ENCODE measurements at places on chromosomes 7 and 10. TPM values are rescaled to one million over a fixed set of nuclear protein-coding genes. Genes with fewer than 3 reads are reported as not detected.
A peak's percentile ranks its signal among the peaks of the same experiment; 100 is the strongest.

PBLD gene
- total RNA-seq: 43.6 TPM

DNA sequence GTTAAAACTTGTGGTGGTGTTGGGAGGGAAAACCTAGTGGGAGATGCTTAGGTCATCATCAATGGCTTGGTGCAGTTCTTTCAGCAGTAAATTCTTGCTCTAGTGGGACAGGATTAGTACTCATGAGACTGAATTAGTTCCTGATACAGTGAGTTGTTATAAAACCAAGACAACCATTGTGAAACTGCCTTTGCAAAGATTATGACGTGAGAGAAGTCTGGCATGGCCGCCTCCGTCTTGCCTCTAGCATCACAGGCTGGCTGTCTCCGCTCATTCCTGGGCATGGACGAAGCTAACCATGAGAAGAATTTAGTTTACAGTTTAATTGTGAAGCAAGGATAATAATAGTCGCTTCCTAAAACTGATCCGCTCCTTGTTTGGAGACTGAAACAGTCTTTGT lies 186.4 kb downstream of the KIF20B start:
- no peak overlapping the region for H3K4me3 ChIP-seq
- no peaks in the 10 kb centered on the region for H3K4me1 ChIP-seq
- H3K27me3 ChIP-seq: no peaks in the 10 kb centered on the region
- H3K27ac ChIP-seq: no peak overlapping the region
- peak; percentile 23 for DNase-seq

HSPA12A gene
- 5.4 TPM for total RNA-seq

DNA sequence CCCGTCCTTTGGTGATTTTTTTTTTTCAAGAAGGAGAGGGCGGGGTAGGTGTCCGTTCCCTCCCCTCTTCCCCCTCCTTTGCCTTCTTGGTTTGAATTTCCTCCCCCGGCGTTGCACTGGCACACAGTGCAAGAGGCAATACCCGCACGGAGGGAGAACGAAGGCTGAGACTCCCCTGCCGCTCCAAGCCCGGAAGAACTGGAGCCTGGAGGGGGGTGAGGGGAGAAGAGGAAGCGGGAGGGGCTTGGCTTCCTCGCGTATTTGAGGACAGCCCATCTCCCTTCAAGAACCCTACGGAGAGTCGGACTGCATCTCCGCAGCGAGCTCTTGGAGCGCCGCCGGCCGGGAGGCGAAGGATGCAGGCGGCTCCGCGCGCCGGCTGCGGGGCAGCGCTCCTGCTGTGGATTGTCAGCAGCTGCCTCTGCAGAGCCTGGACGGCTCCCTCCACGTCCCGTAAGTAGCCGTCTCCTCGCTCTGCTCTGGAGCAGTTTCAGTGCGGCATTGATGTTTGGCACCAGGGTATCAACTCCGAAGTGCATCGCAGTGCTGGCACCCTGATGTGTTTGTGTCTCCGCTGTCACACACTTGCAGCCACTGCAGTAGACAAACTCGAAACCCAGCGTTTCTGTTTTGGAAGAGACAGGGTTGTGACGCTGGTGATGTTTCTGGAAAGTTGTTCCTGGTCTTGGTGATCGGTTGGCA lies at the start of gene CNTNAP2:
TSS of gene CNTNAP2 (plus strand) at position 281 of the 702 bp plus-strand sequence. CDS start at position 357, 76 bp downstream.
- peaks cover 42% of the 10 kb centered on the region for H3K27me3 ChIP-seq
- peak; percentile 81 for DNase-seq
- no peak within 1 kb of the TSS for H3K27ac ChIP-seq
- H3K36me3 ChIP-seq: no peaks in the 10 kb centered on the region
- peaks cover 20% of the 10 kb centered on the region for H3K4me1 ChIP-seq

GRCh38 chr7:110317541-110318265 lies 773.2 kb upstream of the LRRN3 start:
- no peak for DNase-seq
- no peak overlapping the region for H3K4me3 ChIP-seq
- no peak overlapping the region for H3K27ac ChIP-seq
- no peaks in the 10 kb centered on the region for H3K36me3 ChIP-seq

WEE2 gene
- total RNA-seq: not detected

- peaks cover 31% of the 10 kb centered on the region for H3K36me3 ChIP-seq
- no peak for DNase-seq
- H3K4me1 ChIP-seq: peaks cover 8% of the 10 kb centered on the region
- H3K27ac ChIP-seq: no peak overlapping the region
- peak overlapping the region; percentile 51 for H3K4me3 ChIP-seq
- H3K27me3 ChIP-seq: no peaks in the 10 kb centered on the region
Measured at GRCh38 chr10:26566525-26567350, 128.6 kb downstream of the APBB1IP start.

GRCh38 chr10:21526188-21526859 lies 842 bp upstream of the SKIDA1 start:
- peaks cover 21% of the 10 kb centered on the region for H3K4me1 ChIP-seq
- DNase-seq: peak; percentile 94
- H3K36me3 ChIP-seq: no peaks in the 10 kb centered on the region
- peak overlapping the region; percentile 71 for H3K4me3 ChIP-seq
- peak overlapping the region; percentile 95 for H3K27ac ChIP-seq
- H3K27me3 ChIP-seq: peaks cover 27% of the 10 kb centered on the region

- no peak overlapping the region for H3K4me3 ChIP-seq
- no peak for DNase-seq
- peak overlapping the region; percentile 94 for H3K27ac ChIP-seq
Measured at GRCh38 chr10:97689559-97690020, 2.5 kb upstream of the AVPI1 start.

GRCh38 chr7:151117565-151117964 lies 31.3 kb downstream of the AGAP3 start:
- peaks cover 31% of the 10 kb centered on the region for H3K4me1 ChIP-seq
- no peaks in the 10 kb centered on the region for H3K27me3 ChIP-seq
- no peak overlapping the region for H3K4me3 ChIP-seq
- DNase-seq: no peak

GRCh38 chr7:40760987-40761386 lies 626.2 kb downstream of the SUGCT start:
- peaks cover 15% of the 10 kb centered on the region for H3K4me1 ChIP-seq
- no peak overlapping the region for H3K27ac ChIP-seq
- H3K36me3 ChIP-seq: no peaks in the 10 kb centered on the region
- H3K4me3 ChIP-seq: no peak overlapping the region
- no peaks in the 10 kb centered on the region for H3K27me3 ChIP-seq
- DNase-seq: no peak

CAV2 gene
- 28.5 TPM for total RNA-seq

DNA sequence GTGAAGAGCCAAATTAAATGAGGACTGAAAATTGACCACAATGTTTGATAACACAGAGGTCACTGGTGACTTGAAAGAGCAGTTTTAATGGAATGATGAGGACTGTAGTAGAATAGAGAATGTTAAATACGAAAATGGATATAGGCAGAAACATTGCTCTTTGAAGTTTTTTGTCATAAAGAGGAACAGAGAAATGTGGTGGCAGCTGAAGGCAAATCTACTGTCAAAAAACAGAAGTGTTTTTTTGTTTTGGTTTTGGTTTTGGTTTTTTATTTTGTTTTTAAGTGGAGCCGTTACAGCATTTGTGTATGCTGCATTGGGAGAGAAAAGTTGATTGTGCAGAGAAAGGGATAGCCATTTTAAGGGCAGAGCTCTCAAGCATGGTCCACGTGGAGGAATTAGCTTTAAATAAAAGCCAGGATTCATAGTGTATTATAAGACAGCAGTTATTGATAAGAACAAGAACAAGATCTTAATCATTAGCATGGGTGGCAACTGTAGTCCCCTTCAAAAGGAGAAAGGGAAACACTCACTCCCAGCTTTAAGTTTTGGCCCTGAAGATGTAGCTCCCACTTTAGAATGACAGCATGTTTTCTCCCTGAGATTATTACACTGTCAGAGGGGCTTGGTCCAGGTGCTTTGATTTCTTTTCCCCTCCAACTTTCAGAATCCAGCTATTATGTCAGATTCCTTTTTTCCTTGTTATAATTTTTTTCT lies 156.7 kb upstream of the BET1 start:
- DNase-seq: no peak
- H3K4me3 ChIP-seq: no peak overlapping the region
- no peaks in the 10 kb centered on the region for H3K4me1 ChIP-seq
- no peaks in the 10 kb centered on the region for H3K36me3 ChIP-seq

RELN gene
- 1.7 TPM for total RNA-seq

DNA sequence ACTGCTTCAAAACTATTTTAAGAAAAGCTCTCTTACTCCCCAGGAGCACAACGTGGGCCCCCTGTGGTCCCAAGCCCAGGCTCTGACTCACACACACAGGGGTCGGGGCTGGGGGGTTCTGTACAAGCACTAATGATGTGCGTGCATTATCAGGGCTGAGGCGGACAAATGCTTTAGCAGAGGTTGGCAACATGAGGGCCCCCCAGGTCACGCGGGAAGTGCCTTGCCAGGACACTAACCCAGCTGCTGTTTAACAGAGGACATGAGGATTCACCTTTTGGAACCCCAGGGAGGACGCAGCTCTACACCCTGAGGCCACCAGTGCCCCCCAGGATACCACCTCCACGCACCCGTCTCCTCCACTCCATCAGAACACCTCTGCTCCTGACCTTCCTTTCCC lies 342.8 kb downstream of the DNAJB6 start:
- H3K4me1 ChIP-seq: peaks cover 9% of the 10 kb centered on the region
- no peak for DNase-seq
- peaks cover 1% of the 10 kb centered on the region for H3K27me3 ChIP-seq
- no peak overlapping the region for H3K4me3 ChIP-seq
- no peak overlapping the region for H3K27ac ChIP-seq

- peak overlapping the region; percentile 54 for H3K4me3 ChIP-seq
- H3K36me3 ChIP-seq: no peaks in the 10 kb centered on the region
- peak overlapping the region; percentile 31 for H3K27ac ChIP-seq
- DNase-seq: peak; percentile 31
- peaks cover 17% of the 10 kb centered on the region for H3K4me1 ChIP-seq
- peaks cover 7% of the 10 kb centered on the region for H3K27me3 ChIP-seq
Measured at GRCh38 chr7:38310591-38311101, 37.2 kb upstream of the TARP start.

DNA sequence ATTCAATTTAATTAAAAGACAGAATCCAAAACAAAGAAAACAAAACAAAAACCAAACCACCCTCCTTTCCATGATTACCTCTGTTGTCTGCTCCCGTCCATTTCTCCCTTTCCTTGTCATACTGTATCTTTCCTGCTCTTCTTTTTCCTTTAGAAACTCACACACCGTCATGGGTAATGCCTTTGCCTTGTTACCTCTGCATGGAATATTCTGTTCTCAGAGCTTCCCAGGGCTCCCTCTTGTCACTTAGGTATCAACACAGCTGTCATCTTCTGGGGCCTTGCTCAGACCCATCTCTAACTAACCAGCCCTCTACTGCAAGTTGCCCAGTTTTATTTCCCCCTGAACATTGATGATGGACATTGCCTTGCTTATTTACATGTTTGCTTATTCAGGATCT lies 30.2 kb upstream of the GIMAP8 start:
- H3K27me3 ChIP-seq: no peaks in the 10 kb centered on the region
- H3K36me3 ChIP-seq: no peaks in the 10 kb centered on the region
- no peak overlapping the region for H3K27ac ChIP-seq
- H3K4me1 ChIP-seq: no peaks in the 10 kb centered on the region

- H3K4me3 ChIP-seq: no peak overlapping the region
- H3K27me3 ChIP-seq: no peaks in the 10 kb centered on the region
- no peak for DNase-seq
- H3K27ac ChIP-seq: no peak overlapping the region
Measured at GRCh38 chr10:100359529-100360150, 12.6 kb downstream of the SCD start.

CLDN3 gene
- total RNA-seq: 1,550 TPM

NHLRC2 gene
- total RNA-seq: 25.4 TPM

DNA sequence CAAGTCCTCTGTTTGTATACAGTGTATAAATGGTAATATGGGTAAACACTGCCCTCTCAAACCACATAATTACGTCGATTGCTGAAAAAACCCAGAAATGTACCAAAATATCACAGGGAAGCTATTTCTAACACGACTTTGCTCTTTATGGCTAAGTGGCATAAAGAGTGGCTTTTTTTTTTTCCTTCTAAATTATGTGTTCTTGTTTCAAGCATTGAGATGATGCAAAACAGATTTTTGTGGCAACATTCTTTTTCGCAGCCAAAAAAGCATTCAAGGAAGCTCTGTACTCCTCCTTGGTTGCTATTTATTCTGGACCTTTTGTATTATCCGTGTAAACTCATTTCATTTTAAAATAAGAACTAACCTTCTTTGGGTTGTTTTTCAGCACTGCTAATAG lies 138.9 kb downstream of the VTI1A start:
- no peak for DNase-seq
- no peak overlapping the region for H3K27ac ChIP-seq
- H3K27me3 ChIP-seq: no peaks in the 10 kb centered on the region
- H3K4me1 ChIP-seq: peaks cover 20% of the 10 kb centered on the region
- H3K36me3 ChIP-seq: no peaks in the 10 kb centered on the region
- H3K4me3 ChIP-seq: no peak overlapping the region

DNA sequence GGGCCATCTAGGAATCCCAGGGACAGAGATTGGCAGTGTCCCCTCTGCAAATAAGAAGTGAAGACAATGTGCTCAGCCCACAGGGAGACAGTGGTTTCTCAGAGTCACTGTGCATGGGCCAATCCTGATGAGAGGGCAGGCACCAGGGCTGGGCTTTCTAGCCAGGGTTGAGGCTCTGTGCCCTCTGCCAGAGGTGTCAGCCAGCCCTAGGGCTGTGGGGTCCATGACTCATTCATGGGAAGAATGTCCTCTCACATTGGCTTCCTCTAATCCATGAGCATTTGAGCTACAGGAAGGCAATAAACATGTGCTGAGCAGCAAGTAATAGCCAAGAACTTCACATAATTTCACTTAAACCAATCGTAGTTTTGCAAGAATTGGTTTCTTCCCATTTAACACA lies 482.0 kb upstream of the MGMT start:
- no peak overlapping the region for H3K4me3 ChIP-seq
- no peaks in the 10 kb centered on the region for H3K36me3 ChIP-seq
- H3K27ac ChIP-seq: no peak overlapping the region

DNA sequence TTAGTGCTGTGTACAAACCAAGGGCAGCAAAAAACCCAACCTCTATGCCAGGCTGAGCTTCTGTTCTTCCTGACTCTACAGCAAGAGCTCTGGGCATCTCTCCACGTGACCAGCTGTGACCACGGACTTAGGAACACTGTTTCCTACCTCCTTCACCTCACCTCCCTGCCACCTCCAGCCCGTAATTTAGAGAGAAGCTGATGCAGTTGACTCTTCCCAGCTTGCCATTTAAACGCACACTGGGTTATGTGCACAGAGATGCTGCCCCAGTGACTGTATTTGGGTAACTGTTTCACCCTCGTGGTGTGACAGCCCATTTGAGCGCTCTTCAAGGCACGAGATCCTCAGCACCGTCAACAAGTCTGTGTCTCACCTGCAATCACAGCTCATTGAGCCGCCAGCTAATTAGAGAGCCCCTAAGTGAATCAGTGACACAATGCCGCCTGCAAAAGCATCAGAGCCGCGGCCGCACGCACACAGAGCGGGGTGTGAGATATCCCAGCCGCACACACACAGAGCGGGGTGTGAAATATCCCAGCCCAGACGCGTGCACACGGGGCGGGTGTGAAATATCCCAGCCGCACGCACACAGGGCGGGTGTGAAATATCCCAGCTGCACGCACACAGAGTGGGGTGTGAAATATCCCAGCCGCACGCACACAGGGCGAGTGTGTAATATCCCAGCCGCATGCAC lies 319.7 kb downstream of the PTPRN2 start:
- H3K36me3 ChIP-seq: no peaks in the 10 kb centered on the region
- no peaks in the 10 kb centered on the region for H3K27me3 ChIP-seq
- H3K27ac ChIP-seq: no peak overlapping the region
- DNase-seq: no peak

All from stomach (tissue), 19 donors.